ENCODE measurements at places on chromosomes 13 and 19. TPM values are rescaled to one million over a fixed set of nuclear protein-coding genes. Genes with fewer than 3 reads are reported as not detected.

DNA sequence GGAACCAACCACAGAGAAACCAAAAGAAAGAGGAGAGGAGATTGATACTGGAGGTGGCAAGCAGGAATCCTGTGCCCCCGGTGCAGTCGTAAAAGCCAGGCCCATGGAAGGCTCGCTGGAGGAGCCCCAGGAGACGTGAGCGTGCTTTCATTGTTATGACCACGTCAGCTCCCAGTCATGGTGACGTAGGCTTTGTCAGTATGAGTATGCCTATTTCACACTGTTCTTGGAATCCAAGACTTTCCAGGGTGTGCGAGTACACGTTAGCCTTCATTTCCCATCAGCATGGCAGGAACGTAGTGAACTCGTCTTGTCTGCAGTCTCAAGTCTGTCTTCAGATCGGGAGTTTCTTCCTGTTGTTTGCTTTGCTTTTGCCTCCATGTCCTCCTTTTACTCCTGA lies 15.4 kb upstream of the CHAMP1 start:
- no peak for DNase-seq

GRCh38 chr13:35603593-35604285 lies 127.2 kb upstream of the MAB21L1 start:
- no peak for DNase-seq

- no peak for DNase-seq
These were observed 31.4 kb downstream of the LHFPL6 start for GRCh38 chr13:39571502-39572092.

- no peak for DNase-seq
These were observed 5.8 kb downstream of the DPF1 start for GRCh38 chr19:38218204-38218603.

- DNase-seq: no peak
These were observed 14.7 kb downstream of the CCDC169 start for GRCh38 chr13:36282821-36283432.

- no peak for DNase-seq
These were observed 498.9 kb upstream of the SLITRK5 start for GRCh38 chr13:87172166-87172835.

- DNase-seq: no peak
These were observed 174.3 kb downstream of the PTPRS start for GRCh38 chr19:5166262-5166661.

GRCh38 chr13:73873940-73874830 lies 260.0 kb downstream of the KLF12 start:
- DNase-seq: no peak

- no peak for DNase-seq
These were observed 9.1 kb downstream of the ARID3A start for GRCh38 chr19:934865-935479.

DNA sequence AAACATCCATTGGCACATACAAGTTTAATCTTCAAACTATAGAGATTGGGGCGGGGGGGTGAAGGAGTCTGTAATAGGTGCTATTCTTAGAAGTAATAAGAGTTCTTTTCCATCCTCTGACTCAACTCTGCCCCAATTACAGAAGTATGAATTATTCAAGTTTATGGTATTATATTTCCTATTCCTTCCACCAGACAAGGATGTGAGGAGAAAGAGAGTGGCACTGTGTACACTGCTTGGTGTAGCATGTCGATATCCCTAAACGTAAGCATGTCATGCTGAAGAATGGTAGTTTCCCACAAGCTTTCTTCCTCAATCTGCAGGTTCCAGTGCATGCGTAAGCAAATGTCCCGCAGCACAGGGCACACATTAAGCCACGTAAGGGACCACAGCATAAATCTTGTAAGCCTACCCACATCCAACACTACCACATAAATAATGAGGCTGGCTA lies 14.1 kb downstream of the BRD4 start:
- DNase-seq: no peak

The WBP4 gene
- total RNA-seq: 7.1 TPM

The GIPR gene
- 0.61 TPM for total RNA-seq

The TEX26 gene
- not detected for total RNA-seq

The ZNF85 gene
- total RNA-seq: 26.8 TPM

The CYP4F12 gene
- total RNA-seq: not detected

Data from H9 (cell line).